ENCODE measurements at places on chromosomes 4 and X.

DNA sequence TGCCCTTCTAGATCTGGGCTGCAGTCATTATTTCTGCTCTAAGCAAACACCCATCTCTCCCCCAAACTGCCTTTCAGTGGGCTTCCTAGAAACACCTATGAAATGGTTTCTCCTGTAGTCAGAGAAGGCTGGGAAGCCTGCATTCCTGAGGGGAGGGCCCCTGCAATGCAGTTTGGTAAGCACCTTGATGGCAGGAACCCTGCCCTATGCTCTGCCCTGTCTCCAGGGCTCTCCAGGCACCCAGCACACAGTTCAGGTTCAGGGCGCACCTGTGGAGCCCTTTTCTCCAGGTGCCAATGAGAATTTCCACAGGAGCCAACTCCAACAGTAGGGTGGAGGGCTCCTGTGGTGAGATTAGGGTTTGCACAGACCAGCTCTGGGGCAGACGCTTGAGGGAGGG lies 69.1 kb upstream of the FBXW7 start:
- DNase-seq = no peak

DNA sequence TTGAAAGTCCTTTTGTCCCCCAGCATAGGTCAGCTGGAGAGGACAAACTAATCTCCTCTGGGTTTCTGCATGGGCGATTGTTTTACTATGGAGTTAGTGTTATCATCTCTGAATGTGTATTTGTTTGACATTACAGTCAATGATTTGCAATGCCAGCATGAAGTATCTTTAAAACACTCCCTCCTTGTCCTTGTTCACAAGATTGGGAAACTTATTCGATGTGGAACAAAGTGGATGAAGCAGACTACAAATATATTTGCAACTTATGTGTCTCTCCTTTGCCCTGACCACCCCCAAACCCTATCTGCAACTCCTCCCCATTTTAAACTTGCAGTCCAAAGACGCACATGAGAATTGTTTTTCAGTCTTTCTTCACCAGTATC lies 1.5 kb upstream of the PITX2 start:
- no peak for DNase-seq

DNA sequence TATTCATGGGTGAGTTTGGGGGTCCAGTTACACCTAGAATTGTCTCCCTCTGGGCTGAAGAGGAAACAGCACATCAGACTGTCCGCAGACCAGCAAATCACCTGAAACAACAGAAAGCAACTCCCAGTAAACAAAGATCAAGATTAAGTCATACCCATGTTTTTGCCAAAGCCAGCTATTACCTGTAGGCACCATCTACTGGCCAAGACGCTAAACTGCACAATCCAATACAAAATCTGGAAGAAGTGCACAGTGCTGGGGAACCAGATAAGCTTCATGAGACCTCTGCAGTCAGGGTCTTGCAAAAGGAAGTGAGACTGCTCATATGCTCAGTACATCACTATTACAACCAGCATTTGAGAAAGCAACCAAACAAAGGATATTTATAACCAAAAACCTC lies 157.5 kb upstream of the ITM2A start:
- DNase-seq = peak; percentile 17

- DNase-seq = no peak
Observed at GRCh38 chrX:70527053-70527452, 82.4 kb downstream of the DLG3 start.

DNA sequence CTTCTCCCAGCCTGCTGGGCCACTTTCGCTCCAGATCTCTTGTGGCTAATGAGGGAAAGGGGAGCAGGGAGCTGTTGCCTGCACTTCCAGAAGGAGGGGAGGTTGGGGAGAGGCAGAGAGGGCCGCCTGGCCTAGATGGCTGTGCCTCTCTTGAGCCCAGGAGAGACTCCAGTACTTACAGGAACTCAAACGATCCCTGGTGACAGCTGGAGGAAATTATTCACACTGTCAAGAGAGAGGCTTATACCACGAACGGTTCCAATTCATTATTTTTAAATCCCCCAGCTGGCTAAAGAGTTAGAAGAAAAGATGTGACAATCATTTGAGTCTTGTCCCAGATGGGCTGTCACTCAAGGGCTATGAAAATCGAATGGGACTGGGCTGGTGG lies 96.1 kb downstream of the PHKA2 start:
- DNase-seq = peak; percentile 4

GRCh38 chrX:71210816-71211215 lies 12.2 kb upstream of the GJB1 start:
- DNase-seq = no peak

DNA sequence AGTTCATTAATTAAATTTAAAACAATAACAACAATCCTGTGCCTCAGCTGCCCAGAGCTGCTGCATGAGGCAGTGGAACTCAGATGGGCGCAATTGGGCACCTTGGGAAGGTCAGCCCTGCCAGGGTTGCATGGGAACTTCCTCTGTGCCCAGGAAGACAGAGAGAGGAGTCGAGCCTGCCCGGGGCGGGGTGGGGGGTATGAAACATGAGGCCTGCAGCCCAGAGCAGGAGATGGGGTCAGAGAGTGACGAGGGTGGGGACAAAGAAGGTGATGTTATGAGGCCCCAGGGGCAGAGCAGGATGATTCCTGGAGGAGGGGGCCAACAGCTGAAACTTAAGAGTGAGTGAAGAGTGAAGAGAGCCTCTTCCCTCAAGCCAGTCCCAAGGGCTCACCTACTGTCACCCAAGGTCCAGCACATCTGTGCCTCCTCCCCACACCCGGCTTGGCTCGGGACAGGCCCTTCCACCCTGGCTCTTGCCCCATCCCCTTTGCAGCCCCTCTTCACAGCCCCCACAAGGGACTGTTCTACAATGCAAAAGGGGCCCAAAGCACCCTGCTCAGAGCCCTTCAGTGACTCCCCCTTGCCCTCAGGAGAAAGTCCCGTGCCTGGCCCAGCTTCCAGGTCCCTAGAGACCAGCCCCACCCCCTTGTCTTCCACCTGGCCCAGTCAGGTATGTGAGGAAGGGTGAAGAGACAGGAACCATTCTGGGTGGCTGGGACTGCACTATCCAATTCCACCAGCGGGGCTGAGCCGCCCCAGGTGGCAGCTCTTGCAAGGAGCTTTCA lies 31.4 kb downstream of the HMX1 start:
- no peak for DNase-seq

GRCh38 chr4:78309352-78309751 lies 242.2 kb upstream of the ANXA3 start:
- no peak for DNase-seq

DNA sequence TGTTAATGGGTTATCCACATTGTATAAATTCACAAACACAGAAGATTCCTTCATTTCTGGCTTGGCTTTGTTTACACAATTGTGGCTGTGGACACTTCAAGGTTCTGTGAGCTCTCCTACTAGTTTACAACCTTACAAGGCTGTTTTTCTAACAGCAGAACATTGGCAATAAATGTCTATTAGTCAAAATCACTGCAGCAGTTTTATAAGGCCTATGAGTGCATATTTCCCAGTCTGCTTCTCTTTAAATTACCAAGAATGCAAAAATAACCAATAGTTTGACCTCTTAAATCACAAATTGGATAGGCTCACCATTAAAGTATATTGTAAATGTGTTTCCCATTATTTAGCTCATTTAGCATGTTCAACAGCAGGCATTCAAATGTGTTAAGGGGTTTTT lies 239.2 kb downstream of the DKK2 start:
- no peak for DNase-seq

DNA sequence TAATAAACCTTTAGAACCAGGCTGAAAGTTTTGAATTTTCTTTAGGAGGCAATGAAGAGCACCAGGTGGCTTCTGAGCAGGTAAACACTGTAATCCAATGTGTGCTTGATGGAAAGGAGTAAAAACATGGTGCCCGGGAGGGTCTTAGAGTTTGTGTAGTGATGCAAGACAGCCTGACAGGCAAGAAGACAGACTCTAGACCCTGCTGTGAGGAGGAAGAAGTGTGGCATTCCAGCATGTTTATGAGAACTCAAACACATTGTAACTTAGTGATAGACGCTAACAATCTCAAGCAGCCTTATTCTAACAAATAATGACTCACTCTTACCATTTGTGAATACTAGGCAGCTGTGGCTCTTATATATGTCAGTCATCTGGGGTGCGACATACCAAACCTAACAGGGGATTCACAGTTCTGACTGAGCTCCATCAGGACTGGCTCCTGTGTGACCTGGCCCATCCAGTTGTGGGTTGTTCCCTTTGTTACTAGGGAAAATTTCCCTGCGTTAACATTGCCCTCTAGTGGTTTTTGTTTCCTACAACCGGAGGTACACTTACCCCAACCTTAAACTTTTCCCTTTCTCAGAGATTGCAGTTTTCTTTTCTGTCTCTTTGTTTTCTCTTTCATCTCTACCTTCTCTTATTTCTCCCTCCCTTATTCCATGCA lies 53.8 kb downstream of the VSIG4 start:
- peak; percentile 91 for DNase-seq

Measured in NB4 (cell line).